ENCODE measurements at places on chromosomes 12 and 14.

DNA sequence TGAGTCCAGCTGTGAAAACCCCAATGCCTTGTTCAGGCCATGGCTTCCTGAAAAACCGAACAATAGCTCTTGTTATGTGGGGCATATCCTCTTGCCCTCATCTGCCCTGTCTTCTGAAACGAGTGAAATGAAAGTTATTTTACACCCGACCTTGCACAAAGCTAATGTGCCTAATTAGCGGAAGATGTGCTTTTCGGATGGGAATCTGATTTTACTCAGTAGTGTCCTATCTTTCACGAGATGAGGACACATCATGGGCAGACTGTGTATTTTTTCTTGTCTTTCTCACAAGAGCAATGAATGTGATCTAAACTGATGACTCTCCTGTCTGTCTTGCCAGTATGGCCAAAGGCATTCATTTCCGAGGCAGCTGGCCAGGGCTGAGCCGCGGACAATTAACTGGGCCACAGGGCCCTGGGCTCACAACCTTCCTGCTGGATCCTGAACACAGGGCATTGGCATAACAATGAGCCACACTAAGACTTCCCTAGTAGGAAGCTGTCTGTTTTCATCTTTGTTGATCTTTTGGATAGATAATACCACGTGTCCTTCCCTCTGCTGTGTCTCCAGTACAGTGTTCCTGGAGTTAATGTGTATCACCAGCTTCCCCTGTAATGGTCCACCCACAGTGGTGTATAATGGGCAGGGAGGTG, 86.0 kb upstream of the HIF1A start:
- DNase-seq = no peak

GRCh38 chr12:12915656-12916055, 24.3 kb downstream of the GPRC5A start:
- DNase-seq = no peak

DNA sequence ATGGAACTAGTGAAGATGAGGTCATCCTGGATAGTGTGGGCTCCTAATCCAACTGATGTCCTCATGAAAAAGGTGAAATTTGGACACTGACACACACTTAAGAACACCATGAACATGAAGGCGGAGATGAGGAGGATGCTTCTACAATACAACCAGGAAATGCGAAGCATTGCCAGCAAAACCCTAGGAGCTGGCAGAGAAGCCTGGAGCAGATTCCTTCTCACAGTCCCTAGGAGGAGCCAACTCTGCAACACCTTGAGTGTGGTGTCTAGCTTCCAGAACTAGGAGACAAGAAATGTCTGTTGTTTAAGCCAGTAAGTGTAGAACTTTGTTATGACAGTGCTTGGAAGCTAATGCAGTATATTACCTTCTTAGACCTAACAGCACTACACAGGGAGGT, 191.9 kb upstream of the PWP1 start:
- DNase-seq = no peak

- DNase-seq = no peak
These were observed 1.5 kb upstream of the PRPF40B start for GRCh38 chr12:49621651-49622500.

- no peak for DNase-seq
These were observed 28.3 kb downstream of the OAS2 start for GRCh38 chr12:113006641-113007040.

- no peak for DNase-seq
These were observed 96.5 kb downstream of the UNC79 start for GRCh38 chr14:93527203-93527607.

GRCh38 chr12:4587108-4587507, 25.1 kb downstream of the DYRK4 start:
- DNase-seq = no peak

DNA sequence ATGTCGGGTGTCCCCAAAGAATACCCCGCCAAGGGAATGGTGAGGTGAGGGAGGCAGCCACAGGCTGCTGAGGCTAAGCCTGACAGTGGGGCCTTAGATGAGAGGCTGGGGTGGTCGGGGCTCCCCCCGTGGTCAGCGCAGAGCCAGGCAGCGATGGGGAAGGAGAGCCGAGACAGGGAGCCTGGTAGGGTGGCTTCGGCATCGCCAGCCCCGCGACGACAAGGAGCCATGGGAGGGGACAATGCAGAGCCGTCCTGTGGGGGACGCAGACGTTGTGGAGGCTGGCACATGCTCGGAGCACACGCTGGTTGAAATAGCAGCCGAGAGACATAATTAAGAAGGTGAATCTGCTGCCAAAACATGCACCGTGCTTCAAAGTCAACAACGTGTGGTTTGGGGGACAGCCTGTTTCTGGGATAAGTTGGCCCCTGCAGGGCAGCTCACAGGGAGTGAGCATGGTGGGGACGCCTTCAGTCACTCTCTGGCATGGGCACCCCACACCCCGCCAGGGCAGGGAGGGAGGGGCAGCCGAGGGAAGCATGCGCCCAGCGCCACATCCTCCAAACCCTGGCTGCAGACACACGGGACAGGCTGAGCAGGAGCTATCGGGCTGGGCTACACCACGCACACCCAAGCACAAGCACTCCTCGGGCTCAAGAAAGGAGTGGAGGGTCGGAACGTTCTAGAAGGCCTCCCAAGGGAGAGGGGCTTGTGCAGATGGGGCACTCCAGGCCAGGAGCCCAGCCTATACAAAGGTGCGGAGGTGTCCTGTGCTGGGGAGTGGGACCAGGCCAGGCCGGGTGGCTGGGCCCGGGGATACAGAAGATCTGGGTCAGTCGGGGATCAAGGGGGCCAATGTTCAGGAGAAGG, 66.6 kb upstream of the C14orf180 start:
- no peak for DNase-seq

DNA sequence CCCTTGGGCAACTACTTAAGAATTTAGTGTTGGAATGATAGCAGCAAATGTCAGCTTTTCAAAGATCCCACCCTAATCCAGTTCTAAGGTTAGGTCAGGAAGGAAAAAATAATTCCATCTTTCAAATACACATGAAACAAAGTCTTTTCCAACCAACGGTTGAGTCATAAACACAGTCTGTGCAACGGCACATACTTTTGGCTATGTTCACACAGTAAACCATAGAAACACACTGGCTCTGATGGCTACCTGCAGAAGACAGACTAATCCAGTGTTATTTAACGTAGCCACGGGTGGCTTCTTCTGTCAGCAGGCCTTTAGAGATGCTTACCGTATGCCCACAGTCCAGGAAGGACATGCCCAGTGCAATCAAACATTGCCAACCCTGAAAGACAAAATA, 35.7 kb downstream of the HIGD1C start:
- no peak for DNase-seq

DNA sequence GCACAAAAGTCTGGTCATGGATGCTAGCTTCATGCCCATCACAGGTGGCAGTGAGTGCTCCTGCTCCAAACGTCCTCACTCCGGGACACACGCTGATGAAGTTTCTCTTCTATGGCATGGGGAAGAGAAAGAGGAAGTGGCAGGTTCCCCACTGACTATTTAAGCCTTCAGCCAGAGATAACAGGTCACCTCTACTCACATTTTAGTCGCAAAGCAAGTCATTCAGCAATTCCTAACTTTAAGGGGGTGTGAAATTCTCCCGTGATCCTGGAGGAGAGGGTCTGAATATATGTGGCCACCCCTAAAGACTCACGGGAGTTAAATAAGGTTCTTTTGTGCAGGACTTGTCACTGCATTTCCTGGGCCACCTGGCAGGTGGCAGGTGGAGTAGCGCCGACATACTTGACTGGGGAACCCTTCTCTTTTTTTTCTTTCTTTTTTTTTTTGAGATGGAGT, 18.8 kb upstream of the RCOR1 start:
- no peak for DNase-seq

- DNase-seq = no peak
These were observed 9.8 kb downstream of the OR6J1 start for GRCh38 chr14:22634233-22634900.

DNA sequence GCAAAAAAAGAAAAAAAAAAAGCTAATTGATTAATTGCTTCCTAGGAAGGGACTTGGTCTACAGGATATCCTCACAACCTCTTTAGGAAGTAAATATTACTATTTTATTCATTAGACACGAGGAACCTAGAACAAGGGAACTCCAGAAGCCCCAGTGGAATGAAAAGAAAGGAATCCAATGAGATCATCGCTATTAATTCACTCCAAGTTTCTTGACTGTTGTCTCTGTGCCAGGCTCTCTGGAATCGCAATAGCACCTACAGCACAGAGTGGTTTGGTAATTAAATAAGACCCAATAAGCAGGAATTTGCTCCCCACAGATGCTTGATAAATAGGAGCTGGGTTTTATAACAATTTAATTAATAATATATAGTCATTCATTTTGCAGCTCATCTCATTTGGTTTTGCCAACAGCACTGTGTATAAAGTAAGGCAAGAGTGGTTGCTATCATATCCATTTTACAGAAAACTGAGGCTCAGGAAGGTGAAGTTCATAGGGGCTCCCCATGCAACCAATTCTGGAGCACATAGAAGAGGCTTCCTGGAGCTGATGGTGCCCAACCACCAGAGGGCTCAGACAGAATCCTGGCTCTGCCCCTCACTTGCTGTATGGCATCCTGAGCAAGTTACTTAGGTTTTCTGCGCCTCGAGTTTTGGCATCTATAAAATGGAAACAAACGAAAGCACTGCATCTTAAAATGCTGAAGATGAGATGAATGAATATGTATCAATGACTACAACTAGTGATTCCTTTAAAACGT, 420.2 kb downstream of the MED13L start:
- no peak for DNase-seq

- DNase-seq = no peak
These were observed 607.5 kb downstream of the SLC6A15 start for GRCh38 chr12:84305144-84305543.

GRCh38 chr14:72308967-72309485, 376.8 kb downstream of the RGS6 start:
- no peak for DNase-seq

DNA sequence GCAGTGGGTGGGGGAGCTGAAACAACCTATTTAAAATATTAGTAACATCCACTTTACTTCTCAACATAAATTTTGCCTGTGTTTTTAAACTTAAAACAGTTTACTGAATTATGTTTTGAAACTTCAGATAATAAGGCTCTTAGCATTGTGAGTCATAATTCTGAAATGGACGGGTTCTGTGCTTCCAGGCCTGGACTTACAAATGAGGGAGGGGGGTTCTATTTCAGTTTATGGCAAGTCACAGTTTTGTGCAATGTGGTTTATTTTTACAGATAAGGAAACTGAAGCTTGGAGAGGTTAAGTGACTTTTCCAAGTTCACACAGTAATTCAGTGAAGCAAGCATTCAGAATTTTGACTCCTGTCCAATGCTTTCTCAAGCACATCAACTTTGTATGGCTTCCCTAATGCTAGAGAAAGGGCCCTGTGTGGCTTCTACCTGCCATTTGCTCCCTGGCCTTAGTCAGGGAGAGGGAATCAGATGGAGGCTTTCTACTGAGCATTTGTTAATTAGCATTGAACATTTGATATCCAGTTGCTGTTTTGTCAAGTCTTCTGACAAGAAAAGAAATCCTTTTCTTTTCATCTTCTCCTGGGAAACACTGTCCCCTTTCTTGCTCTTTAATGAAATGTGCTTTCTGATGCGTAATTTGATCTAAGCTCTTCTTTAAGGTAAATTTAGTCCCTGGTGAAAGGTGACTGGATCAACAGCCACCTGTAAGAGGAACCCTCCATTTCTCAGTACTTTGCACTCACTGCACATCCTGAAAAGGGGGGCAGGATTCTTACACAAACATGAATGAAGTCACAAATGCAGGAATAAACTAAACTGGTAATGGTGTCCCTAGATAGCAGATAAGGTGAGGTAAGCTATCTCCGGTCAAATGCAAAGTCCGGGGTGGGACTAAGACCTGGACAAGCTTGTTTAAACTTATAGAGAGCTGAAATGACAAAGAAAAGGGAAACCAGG, 2.5 kb upstream of the SALL2 start:
- no peak for DNase-seq

GRCh38 chr14:89672636-89673511, 255.8 kb upstream of the FOXN3 start:
- no peak for DNase-seq

- DNase-seq = no peak
These were observed 42.9 kb downstream of the P2RX4 start for GRCh38 chr12:121252712-121253345.

- DNase-seq = no peak
These were observed 798 bp downstream of the PDZRN4 start for GRCh38 chr12:41188841-41189394.

All from HuH-7.5 (cell line).